Stimulated activated CD8-positive, alpha-beta memory T cell treated with anti-CD3 and anti-CD28 coated beads, Interleukin-7, amount 100 ng/mL, for 4 hours (primary cell): ENCODE measurements at places on chromosomes 7 and 10.

GRCh38 chr10:60508037-60508436, 118.4 kb upstream of the ANK3 start:
- DNase-seq = no peak

GRCh38 chr7:108328174-108328651, 128.0 kb downstream of the NRCAM start:
- no peak for DNase-seq

GRCh38 chr7:33485747-33486493, 356.6 kb downstream of the BBS9 start:
- DNase-seq = no peak

- no peak for DNase-seq
Measured at GRCh38 chr7:137475966-137476365, 132.4 kb upstream of the PTN start.
